NCI-H2227 treated with DMSO at 0.1 percent for 48 hours (cell line): ENCODE measurements at places on chromosomes 2 and 18.

- no peak for DNase-seq
These were observed 327.1 kb downstream of the CMPK2 start for GRCh38 chr2:6538607-6539006.

DNA sequence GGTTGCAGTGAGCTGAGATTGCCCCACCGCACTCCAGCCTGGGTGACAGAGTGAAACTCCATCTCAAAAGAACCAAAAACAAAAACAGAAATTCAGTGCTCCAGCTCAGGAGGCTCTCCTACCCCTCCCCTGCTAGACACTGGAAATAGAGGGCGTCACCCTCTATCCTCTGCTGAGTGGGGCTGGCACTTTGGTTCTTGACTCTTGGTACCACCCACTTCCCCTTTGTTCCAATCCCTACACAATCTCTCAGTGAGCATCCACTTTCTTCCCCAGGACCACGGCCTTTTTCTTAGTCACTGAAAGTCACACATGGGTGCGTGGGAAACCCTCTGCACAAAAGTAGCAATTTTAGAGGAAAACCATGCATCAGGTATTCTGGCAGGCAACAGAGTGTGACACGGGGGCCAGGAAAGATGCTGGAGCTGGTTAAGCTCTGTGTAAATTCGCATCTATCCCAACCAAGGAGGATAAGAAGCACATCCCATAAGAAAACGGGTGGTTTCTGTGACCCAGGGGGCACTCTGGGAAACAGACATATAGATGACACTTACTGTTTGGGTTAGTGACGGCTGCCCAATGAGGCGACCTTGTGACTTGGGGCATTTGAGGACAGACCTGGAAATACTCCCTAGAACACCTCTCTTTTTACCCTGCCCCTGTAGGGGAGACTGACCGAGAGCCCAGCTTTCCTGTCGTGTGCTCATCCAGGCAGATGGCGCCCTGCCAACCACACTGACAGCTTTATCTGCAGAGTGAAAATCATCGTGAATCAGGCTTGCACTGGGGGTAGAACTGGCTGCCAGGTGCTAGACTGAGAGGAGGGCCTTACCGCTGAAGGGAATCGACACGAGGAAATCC lies 7.7 kb downstream of the HJURP start:
- DNase-seq, result no peak

DNA sequence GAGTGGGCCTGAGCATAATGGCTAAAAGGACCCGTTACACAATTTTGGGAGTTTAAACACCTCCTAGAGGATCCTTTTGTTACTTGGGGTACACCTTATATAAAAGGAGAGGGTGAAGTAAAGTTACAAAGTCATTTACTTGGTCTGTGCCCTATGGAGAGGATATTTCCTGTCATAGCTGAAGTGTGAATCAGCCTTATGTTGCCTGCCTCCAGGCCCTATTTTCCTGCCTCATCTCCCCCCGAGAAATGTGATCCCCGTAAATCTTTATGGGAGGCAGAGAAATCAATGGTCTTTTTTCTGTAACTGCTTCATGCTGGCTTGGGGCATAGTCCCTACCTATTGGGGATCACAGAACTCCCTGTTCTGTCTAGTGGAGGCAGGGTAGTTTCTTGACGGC lies 906.6 kb downstream of the DSC3 start:
- DNase-seq, result no peak

DNA sequence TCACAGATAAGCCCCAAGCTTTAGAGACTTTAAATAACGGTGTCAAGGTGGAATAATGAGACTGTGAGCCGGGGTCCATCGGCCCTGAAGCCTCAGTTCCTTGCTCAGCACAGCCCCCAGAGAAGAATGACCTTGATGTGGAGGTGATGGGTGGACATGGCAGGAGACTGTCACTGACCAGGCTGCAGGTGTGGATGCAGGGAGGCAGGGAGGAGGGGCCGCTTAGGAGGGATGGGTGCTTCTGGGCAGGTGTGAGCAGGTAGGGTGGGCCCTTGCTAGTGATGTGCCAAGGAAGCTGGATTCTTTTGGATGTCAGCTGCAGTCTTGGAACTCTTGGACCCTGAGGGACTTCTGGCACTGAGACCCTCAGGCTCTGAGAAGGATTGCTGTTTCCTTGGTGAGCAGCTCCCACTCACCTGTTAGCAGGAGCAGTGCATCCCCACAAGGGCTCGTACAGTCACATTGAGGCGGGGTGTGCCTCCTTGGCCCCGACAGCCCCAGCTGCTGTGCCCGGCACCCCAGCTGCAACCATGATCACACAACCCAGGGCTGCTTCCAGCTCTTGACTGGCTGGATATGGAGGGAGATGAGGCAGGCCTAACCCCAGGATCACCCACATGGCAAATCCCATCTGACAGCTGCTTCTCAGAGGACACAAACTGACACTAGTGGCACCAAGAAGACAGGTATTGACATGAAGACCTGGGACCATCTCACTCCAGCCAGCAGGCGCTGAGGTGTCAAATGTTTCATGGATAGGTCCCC lies 209.8 kb upstream of the HDAC4 start:
- no peak for DNase-seq
